ENCODE measurements at places on chromosomes 5 and 9.

DNA sequence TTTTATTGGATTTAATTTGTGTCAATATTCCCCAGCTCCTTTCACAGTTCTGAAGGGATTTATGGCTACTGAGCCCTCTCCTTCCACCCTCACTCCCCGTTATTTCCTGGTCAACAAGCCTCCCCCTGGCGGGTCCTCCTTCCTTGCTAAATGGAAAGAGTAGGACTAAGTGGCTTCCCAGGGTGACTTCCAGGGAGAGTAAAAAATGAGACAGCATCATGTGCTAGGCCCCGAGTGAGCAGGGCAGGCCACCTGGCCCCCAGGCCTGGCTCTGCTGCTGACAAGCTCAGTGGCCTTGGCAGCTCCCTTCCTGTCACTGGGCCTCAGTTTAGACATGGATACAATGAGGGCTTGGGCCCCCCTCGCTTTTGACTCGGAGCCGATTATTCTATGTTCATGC lies 201.3 kb downstream of the HSPA4 start:
- DNase-seq, result no peak

DNA sequence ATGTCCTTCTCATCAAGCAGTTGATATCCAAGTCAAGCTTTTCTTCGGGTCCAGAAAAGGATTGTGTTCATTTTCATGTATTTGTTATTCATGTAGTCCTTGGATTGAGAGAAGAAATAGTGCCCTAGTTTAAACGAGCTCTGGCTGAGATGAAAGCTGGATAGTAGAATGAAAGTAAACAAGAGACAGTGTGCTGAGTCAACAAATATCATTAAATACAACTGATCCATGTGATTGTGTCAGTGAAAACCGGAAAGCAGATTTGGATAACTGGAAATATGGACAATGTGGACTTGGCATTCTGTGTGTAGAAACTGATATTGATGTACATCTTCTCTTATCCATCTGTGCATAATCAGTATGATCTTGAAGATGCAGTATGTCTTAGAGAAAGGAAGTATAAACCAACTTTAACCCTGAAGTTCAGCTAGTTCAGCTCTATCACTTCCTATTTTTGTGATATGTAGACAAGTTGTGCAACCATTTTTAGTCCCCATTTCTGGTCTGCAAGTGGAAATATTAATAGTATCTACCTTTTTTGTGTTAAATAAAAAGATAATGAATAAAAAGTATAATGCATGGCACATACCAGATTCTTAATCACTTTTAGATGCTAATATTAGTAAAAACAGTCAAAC lies 4.4 kb downstream of the MUSK start:
- DNase-seq, result no peak

DNA sequence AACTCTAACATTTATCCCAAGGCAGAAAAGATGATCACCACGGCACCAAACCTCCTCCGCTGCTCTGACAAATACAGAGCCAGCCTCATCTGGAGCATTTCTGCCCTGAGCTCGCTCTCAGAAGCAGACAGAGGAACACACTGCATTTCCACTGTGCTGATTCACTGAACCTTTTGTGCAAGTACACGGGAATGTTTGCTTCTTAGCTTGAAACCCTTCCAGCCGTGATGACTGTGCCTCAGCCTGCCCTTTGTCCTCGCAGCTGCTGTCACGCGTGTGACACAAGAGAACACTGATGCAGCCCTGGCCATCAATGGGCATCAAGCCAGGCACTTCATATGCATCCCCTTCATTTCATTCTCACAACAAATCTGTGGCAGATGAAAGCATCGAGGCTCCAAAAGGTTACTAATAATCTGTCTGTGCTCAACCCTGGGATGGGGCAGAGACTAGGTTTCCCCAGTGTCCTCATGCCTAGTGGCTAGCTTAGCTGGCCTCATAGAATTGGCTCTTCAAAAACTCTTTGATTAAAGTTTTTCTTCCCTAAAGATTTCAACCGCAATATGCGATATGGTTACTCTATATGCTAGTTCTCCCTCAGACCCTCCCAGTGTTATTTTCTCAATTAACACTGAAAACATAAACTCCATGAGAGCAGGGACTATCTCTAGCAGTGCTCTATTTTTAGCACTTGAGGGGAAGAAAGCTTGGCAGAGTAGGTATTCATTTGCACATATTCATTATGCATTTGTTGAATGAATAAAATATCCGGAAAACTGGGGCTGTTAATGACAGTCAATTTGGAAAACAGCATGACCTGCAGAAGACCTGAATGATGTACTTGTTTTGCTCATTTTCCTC lies 7.3 kb downstream of the CDC14B start:
- DNase-seq, result peak; percentile 90

DNA sequence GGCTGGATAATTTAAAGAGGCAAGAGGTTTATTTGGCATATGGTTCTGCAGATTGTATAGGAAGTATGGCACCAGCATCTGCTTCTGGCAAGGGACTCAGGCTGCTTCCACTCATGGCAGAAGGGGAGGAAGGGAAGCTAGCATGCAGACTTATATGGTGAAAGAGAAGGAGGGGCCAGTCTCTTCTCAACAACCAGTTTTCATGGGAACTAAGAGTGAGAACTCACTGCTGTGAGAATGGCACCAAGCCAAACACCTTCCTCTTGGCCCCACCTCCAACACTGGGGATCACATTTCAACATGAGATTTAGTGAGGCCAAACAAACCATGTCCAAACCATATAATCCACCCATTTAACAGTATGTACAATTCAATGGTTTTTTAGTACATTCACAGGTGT lies 113.3 kb upstream of the SHB start:
- no peak for DNase-seq

DNA sequence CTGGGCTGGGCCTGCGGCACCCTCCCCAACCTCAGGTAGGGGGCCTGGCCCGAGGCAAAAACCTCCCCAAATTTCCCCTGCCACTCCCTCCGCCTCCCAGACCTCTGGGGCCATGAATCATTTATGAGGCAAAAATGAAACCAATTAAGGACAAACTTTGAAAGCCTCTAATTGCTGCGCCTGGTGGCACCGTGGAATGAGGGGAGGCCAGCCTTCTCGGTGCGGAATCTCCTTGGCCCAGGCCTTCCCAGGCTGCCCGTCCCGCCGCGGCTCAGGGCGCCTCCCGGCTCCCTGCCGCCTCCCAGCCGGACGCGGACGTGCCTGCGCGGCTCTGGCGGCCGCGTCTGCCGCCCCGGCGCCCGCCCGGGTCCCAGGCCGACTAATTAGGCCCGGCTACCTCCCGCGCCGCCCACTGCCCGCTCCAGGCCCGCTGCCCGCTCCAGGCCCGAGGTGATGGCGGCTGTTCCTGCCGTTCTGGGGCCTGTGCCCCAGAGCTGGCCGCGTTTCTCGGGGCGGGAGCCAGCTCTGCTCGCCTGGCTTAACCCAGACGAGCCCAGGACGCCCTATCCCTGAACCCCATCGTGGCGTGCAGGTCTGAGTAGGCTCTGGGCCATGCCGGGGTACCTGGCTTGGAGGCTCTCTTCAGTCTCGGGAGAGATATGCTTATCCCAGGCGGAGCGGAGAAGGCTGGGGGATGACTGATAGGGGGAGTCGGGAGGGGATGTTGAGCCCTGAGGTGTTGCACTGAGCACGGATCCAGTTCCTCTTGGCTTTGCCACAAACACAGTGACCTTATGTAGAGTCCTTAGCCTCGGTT lies 20.1 kb downstream of the CXXC5 start:
- peak; percentile 86 for DNase-seq

DNA sequence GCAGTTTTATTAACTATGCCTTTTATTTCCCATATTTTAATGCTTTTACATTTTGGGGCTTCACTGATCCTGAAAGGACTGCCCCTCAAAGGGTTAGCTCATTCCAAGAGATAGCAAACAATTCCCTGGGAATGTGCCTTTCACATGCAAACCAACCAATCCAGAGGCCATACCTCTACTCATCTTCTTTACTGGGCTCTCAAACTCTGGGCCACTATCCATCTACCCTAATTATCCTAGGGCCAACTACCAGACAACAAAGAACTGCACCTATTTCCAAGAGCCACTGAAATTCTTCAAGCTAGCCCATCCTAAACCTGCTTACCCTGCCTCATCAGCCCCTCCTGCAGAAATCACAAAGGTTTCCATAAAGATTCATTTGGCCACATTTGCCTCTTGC lies 364.7 kb downstream of the CDH12 start:
- no peak for DNase-seq

DNA sequence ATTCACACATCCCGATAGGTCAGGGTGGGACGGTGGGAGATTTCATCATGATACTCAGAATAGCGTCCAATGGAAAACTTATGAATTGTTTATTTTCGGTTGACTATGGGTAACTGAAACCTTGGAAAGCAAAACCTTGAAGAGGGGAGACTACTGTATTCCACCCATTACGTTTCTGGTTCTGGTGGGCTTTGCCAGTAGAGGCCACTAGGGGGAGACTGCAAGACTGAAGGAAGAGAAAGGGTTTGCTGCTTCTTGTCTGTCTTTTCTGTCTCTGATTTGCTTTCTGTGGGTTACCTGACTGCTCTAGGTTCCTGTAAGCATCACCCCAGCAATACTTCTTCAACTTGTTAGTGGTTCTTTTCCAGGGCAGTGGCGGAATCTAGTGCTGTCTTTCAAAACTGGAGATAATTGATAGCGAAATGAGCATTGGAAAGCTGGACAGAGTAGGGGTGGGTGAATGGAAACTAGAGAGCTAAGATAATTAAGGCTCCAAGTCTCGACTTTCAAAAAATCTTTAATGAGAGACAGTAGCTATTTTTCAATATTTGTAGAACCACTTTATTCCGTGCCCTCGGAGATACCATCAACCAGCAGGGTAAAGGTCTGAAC lies 27.0 kb downstream of the GRIN3A start:
- peak; percentile 3 for DNase-seq

GRCh38 chr5:140556438-140556837 lies 835 bp downstream of the SRA1 start:
- DNase-seq, result peak; percentile 29

DNA sequence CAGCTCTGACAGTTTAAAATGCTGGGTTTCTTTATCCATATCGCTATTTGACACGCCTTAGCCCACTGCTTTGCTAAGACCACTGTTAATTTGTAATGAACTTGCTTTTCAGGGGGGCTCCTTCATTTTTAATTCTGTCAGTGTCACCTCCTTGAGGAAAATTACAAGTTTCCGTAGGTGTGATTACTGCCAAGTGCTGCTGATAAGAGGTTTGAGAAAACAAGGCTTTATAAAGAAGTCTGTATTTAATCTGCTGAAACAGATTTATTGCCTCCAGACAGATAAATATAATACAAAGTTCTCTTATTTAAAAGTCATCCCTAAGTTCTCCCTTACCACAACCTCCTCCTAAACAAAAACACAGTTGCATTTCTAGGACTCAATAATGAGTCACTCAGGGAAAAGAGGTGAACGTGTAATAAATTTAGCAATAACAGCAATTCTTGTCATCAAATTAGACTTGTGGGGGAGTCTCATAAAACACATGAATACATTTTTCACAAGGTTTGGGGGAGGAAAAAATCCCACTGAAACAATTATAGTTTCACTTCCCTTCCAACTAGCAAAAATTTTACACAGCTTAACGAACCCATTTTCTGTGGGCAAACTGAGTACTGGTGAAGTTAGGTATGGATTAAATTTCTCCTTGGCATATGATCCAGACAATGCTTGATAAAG lies 72.8 kb downstream of the MAPKAP1 start:
- DNase-seq, result peak; percentile 77

DNA sequence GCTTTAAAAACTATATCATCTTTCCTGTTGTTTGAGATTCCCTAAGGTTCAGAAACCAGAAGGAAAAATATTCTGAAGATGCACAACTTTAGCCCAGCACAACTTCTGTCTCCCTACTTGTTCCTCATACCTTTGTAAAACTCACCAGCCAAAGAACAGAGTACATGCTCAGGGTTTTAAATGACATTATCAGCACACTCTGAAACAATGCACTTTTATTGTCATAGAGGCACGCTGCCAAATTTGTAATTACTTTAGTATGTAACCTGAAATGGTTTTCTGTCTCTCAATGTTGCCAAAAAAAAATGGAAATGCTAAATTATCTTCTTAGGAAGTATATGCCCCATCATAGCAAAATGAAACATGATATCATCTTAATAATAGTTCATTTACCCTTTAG lies 383.6 kb upstream of the CDH6 start:
- DNase-seq, result no peak

- no peak for DNase-seq
Observed at GRCh38 chr9:128494108-128494745, 10.3 kb upstream of the GLE1 start.

DNA sequence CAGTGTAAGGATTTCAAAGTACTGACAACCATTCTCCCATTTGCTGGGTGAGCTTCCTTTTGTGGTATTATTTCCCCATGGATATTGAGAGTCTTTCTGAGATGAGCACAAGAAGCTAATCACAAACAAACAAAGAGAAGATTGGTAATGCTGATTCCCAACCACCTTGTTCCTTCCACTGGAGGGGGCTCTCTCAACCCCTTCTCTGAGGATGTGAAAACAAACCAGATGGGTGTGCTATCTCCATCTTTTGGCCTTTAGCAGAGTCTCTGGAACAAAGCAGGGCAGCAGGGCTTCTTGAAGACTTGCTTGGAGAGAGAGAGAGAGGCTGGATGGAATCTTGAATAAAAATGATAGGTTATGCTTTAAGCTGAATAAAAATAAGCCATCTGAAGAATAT lies 576.7 kb upstream of the ZNF462 start:
- peak; percentile 27 for DNase-seq

DNA sequence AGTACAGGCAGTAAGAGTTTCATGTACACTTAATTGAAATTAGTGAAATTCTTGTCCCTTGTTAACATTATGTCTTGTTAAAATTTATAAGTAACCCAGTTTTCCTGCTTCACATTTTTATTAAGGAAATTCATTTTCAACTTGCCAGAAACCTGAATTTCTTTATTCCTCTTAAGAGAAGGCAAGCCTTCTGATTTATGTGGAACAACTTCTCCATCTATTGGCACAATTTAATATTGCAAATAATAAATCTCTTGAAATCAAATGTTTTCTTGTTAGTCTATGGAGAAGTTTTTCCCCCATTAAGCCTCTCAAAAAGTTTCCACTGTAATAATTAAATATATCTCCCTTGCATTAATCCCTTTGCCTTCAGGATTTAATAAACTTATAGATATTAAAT lies 33.8 kb upstream of the ACO1 start:
- DNase-seq, result peak; percentile 38

GRCh38 chr9:18362901-18363685 lies 110.9 kb upstream of the ADAMTSL1 start:
- peak; percentile 40 for DNase-seq

GRCh38 chr5:84086511-84086910 lies 298.2 kb downstream of the EDIL3 start:
- peak; percentile 7 for DNase-seq

GRCh38 chr5:154214371-154215106 lies 24.0 kb downstream of the GALNT10 start:
- peak; percentile 71 for DNase-seq
